NCI-H2081 treated with DMSO at 0.1 percent for 48 hours (cell line): ENCODE measurements at places on chromosomes 2 and 18.

GRCh38 chr18:63963615-63964256 lies 6.1 kb upstream of the SERPINB8 start:
- peak; percentile 8 for DNase-seq

- DNase-seq, result no peak
Measured at GRCh38 chr18:12703664-12704063, 822 bp downstream of the PSMG2 start.

- DNase-seq, result no peak
Measured at GRCh38 chr2:65061146-65061909, 5.1 kb downstream of the CEP68 start.

DNA sequence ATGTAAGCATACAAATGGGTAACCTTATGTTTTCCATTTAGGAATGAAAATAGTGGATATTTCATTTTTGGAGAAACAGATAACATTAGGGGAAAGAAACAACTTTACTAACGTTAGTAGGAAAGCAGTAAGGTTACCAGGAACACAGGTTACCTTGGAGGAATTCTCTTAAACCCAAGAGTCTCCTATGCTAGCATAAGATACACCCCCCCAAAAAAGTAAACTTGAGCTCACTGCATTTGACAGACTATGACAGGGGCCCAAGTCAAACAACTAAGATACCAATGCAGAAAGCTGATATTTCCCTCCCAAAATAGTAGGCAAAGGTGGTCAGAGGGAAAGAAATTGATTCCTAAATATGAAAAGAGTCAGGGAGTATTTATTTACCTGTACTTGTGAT lies 656.9 kb downstream of the DSC3 start:
- no peak for DNase-seq

DNA sequence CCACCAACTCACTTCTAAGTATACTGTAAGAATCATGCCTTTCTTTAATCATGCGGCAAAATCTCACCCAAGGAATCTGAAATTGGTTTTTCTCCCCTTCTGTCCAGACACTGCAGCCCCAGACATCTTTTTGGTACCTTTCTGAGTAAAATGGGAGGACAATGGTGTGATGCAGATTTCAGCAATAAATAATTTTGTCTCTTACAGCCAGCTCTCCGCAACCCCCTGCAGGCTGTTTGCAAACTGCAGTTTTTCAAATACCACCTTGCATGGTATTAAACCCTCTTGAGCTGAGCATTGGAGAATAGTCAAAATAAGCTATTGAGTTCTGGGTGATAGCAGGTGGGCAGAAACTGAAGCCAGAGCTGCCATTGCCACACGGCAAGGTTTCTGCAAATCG lies 32.2 kb downstream of the GPR39 start:
- DNase-seq, result no peak
